ENCODE measurements at places on chromosomes 6 and 20.

GRCh38 chr6:128005009-128005408 is 104.2 kb upstream of the THEMIS start:
- DNase-seq = no peak

DNA sequence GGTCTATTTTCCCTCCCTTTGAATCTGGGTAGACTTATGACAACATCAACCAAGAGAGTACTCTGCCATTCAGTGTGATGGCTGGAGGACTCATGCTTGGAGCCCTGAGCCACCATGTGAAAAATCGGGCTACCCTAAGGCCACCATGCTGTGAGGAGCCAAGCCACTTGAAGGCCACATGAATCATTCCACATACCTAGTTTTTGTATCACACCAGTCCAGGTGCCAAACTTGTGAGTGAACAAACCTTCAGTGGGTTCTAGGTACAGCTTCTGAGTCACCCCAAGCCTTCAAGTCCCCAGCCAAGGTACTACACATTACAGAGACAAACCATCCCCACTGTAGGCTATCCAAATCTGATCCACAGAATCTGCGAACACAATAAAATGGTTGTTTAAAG is 37.4 kb upstream of the E2F3 start:
- no peak for DNase-seq

GRCh38 chr6:306641-307061 is 14.4 kb downstream of the DUSP22 start:
- DNase-seq = no peak

DNA sequence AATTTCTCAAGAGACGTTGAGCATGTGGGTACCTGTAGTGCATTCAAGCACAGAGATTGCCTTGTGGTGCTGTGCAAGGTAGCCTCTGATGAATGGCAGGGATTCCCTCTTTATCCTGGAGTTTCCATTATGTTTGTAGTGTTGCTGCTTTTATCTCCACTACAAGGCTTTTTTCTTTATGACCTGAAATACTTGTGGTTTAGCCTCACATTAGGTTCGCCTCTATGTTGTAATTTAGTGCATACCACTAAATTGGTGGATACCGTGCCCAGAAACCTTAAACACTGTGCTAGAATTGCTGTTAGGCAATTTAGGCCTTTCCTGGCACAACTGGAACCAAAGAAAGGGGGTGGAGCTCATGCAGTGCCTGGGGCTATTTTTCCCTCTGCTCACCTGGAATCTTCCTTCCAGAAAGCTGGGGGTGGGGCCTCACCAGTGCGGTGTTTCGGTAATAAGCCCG is 76.8 kb downstream of the NCOA7 start:
- no peak for DNase-seq

GRCh38 chr20:51659491-51660050 is 108.6 kb downstream of the ATP9A start:
- DNase-seq = no peak

DNA sequence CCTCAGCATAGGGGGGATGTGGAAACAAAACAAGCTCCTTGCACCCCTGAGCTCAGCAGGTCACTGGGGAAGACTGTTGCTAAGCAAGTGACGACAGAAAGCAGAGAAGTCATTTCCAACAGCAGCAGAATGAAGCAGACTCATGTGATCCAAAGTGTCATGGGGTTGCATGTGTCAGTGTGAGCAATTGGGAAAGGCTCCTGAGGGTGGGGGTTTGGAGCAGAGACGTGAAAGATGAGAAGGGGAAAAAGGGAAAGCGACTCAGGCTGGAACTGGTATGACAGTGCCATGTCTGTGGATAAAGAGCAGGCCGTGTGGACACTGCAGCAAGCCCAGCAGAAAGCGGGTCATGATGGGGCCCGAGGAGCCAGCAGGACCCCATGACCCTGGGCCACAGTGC is 363.9 kb downstream of the PREX1 start:
- no peak for DNase-seq

DNA sequence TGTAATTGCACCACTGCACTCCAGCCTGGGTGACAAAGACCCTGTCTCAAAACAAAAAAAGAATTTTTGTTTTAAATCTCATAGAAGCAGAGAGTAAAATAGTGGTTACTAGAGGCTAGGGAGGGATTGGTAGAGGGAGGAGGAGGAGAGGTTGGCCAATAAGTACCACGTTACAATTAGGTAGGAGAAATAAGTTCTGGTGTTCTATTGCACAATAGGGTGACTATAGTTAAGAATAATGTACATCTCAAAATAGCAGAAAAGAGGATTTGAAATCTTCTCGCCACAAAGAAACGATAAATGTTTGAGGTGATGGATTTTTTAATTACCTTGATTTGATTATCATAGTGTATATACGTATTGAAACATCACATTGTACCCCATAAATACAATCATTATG is 27.1 kb upstream of the TOP1 start:
- DNase-seq = no peak

DNA sequence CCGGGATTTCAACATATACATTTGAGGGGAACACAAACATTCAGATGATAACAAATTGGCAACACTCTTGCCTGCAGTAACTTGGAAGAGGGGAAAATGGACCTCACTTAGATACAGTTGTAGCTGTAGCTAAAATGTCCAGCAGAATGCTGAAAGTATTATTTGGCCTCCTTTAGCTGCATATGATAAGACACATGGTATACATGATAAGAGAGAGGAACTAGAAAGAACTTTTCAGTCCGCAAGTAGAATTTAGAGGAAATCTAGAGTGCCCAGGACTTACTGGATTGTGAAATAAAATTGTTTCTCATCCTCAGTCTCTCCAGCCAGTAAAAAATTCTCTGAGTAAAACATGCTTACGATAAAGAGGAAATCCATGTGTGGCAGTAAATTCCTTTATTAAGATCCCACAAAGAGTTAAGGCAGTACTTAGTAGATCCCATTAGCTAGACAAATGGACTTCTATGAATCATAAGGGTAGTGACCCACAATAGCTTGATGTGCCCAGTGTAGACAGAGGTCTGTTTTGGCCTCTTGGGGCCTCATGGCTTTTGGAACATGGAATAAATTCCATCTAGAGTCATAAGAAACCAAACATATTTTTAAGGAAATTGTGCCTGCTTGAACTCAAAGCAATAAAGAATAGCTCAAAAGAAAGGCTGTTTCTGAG is 87.9 kb upstream of the RBM24 start:
- no peak for DNase-seq

- no peak for DNase-seq
Measured at GRCh38 chr20:62535964-62536363, 60.2 kb upstream of the GATA5 start.

DNA sequence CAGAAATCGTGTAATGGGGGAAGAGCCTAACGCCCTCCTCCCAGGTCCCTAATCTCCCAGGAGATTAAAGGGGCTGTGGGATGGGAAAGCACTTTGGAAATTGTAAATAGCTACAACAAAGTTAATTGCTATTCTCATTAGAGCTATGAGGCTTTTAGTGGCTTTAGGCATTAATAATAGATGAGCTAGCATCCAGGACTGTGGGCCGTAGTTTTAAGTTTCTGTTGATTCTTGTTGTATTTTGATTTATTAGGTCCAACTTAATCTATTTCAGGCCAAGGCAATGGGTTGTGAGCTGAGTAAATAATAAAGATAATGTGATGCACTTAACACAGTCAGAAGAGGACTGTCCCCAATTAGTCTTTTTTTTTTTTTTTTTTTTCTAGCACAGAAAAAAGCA is 67.7 kb downstream of the ANKRD6 start:
- no peak for DNase-seq

DNA sequence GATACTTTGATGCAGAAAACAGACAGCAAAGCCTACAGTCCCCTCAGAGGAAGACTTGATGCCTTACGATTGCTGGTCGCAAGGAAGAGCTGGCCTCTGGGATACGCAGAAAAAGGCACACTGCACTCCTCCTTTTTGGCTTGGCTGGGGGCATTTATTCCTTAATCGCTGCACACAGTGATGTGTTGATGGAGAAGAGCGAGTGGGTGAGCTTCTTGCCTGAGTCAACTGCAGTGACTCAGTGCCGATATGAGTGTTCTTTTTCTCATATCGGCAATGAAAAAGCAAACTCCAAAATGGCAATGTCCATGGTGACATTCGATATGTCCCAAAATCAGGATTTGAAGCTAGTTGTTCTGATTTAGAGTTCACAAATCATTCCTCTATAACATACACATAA is 794.8 kb downstream of the HACE1 start:
- no peak for DNase-seq

- DNase-seq = no peak
Measured at GRCh38 chr6:31728767-31729514, at the start of gene DDAH2. TSS of gene DDAH2 (minus strand) at chr6:31729299. CDS start at chr6:31729161, 138 bp downstream.

DNA sequence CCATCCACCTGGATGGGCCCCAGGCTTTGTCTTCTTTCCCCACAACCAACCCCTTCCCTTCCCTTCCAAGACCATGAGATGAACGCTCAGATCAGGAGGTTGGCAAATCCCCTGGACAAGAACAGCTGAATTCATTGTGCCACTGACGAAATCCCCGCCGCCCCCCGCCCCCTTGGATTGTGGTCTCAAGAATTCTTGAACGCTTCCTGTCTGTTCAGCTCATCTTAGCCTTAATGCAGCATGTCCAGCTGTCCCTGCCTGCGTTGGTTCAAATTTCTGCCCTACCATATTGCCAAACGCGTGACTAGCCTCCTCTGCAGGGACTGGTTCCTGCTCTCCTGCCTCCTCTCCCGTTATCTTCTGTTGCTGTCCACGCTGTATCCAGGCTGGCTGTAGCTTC is 133.2 kb downstream of the CDH4 start:
- DNase-seq = no peak

- no peak for DNase-seq
Measured at GRCh38 chr6:161261816-161262215, 12.0 kb downstream of the AGPAT4 start.

DNA sequence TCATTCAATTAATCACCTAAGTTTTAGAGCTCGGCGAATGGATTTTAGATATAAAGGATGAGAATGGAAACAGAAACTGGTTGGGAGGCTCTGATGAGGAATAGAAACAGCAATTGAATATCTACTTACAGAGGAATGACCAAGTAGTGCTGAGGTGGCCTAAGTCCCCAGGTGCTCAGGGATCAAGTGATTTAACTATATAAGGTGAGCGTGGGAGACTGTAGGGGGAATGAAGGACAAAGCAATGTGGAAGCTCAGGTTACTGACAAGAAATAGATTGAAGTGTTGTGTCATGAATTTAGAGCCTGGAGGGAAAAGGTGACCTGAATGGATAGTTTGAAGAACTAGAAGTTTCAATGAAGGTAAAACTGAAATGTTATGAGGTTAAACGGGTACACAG is 495.4 kb upstream of the SOX4 start:
- no peak for DNase-seq

- DNase-seq = peak; percentile 79
Measured at GRCh38 chr20:39874049-39874893, 814.8 kb downstream of the MAFB start.

DNA sequence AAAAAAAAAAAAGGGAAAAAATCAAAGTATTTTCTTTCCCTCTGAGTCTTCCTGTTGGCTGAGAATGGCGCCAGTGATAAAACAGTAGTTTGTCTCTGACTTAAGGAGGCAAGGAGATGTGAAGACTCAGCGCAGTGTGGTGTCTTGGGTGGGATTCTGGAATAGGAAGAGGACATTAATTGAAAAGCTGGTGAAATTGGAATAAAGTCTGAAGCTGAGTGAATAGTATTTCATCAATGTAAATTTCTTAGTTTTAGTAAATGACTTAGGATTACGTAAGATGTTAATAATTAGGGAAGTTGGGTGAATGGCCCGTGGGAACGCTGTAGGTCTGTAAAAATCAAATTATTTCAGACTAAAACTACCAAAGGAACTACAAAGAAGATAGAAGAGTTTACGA is 122.8 kb upstream of the ZNF217 start:
- no peak for DNase-seq

DNA sequence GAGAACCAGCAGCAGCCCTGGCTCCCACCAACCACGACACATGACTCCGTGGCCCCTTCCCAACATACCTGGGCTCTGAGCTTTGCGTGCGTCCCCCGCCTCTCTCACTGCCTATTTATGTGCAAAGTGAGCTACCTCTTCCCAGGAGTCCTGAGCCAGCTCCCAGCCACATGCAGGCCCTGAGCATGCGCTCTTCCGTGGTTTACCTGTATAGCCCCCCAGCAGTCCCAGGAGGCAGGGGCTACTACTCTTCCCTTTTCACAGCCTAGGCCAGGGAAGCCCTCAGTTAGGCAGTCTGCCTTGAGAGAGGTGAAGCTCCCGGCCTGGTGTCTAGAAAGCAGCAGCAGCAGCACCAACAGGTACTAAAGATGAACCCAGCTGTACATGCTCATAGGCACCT is 114.8 kb upstream of the CDYL start:
- peak; percentile 34 for DNase-seq

DNA sequence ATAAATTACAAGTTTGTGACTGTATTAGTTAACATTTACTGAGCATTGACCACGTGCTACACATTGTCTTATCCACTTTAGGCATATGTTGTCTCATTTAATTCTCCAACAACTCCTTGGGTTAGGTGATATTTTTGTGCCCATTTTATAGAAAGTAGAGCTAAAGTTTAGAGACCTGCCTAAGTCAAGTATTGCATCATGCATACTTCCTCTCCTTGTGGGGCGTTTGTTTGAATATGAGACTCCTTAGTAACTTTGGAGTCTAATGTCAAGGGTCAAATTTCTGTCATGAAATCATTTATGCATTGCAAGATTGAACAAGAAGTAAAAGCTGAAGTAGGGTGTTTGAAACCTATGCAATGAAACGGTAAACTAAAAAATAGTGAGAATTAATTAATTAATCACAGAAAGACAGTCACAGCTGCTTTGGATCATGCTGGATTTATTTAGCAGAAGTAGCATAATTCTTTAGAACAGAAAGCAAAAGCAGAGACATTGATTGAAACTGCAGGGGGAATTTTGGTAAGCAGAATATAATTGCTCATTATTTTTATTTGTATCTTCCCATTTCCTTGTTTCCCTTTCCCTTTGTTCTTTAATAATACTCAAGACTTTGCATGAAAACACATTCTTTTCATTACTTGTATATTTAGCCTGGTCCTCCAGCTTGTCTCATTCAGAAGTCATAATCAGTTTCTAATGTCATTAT is 1374.4 kb upstream of the GJE1 start:
- DNase-seq = no peak

DNA sequence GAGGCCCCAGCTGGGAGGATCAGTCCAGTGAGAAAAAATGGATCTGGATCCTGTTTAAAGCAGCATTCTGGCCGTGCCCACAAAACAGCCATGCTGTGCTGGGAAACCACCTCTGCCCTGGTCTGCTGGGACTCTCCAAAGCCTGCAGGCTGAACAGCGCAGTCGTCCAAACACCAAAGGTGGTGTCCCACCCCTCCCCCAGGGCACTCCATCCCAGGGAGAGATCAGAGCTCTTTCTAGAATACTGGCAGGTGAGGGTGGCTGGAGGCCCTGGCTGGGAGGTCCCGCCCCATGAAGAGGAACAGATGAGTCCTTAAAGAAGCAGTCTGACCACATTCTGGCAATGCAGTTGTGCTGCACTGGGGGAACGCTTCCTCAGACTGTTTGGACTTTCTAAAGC is 84.6 kb downstream of the MRAP2 start:
- DNase-seq = no peak

DNA sequence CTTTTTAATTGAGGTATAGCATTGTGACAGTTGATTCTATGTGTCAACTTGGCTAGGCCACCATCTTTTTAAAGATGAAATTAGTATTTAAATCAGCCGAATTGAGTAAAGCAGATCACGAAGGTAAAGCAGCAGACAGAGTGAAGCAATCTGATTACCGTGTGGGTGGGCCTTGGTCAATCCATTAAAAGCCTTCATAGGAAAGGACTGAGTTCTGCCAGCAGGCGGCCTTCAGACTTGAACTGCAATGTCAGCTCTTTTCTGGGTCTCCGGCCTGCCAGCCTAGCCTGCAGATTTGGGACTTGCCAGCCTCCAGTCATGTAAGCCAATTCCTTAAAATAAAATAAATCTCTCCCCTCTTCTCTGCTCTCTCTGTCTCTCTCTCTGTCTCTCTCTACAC is 22.4 kb upstream of the TGM2 start:
- DNase-seq = peak; percentile 57

- no peak for DNase-seq
Measured at GRCh38 chr6:8492536-8493133, 57.3 kb upstream of the SLC35B3 start.
